ENCODE measurements at places on chromosomes 1 and 21.

DNA sequence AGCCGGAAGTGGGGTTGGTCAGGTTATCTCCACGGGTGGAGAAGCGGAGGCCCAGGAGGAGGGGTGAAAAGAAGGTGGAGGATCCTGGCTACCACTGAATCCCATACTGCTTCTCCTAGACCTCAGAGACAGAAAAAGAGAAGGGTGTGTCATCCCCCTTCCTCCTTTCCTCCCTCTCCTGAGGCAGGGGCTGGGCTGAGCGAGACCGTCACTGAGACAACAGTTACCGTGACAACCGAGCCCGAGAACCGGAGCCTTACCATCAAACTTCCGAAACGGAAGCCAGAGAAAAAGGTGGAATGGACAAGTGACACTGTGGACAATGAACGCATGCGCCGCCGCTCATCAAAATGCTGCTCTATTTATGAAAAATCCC lies 42.1 kb upstream of the NBPF3 start:
- no peak for DNase-seq

GRCh38 chr1:199124351-199124750 lies 485.5 kb downstream of the PTPRC start:
- DNase-seq = no peak

DNA sequence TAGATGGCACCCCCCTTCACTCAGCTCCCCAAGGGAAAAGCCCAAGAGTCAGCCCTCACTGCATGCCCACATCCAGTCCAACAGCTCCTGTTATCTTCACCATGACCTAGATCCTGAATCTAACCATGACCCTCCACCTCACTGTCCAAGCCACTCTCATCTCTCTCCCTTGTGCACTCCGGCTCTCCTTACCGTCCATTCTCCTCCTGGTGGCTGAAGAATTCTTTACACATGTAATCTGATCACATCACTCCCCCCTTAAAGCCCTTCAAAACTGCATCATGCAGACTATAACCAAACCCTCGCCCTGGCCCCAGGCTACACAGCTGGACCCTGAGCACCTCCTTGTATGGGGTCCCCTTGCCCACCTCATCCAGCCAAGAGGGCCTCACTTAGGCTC lies 14.0 kb upstream of the PAQR7 start:
- DNase-seq = no peak

GRCh38 chr21:42056468-42056867 lies 14.6 kb upstream of the UMODL1 start:
- no peak for DNase-seq

DNA sequence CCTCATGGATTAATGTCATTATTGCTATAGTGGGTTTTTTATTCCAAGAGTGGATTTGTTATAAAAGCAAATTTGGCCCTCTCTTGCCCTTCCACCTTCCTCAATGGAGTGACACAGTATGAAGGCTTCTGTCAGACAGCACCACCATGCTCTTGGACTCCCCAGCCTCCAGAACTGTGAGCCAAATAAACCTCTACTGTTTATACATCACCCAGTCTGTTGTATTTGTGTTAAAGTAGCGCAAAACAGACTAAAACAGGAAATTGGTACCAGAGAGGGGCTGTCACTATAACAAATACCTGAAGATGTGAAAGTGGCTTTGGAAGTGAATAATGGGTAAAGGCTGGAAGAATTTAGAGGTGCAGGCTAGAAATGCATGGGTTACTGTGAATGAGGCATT lies 38.0 kb upstream of the DMRTB1 start:
- no peak for DNase-seq

- DNase-seq = no peak
These were observed 57.2 kb downstream of the CACHD1 start for GRCh38 chr1:64527165-64527564.

GRCh38 chr1:56877973-56878372 lies 23.4 kb downstream of the C8A start:
- DNase-seq = no peak

GRCh38 chr1:66696771-66697170 lies 55.5 kb upstream of the DYNLT5 start:
- DNase-seq = no peak

DNA sequence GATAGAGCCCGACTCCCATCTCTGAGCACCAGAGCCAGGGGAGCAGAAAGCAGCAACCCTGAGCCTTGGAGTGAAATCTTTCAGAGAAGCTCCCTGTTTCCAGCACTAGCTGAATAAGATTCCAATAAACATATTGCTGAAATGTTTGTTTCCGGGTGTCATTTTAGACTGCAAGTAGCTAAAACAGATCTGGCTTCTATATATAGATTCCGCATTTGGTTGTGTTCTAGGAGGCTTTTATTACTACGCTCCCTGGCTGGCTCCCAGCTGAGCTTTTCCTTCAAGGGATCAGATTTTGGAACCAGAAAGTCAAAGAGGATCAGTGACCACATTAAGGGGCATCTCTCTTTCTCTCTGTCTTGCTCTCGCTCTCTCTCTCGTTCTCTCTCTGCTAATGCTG lies 88.2 kb downstream of the PAPPA2 start:
- DNase-seq = no peak

DNA sequence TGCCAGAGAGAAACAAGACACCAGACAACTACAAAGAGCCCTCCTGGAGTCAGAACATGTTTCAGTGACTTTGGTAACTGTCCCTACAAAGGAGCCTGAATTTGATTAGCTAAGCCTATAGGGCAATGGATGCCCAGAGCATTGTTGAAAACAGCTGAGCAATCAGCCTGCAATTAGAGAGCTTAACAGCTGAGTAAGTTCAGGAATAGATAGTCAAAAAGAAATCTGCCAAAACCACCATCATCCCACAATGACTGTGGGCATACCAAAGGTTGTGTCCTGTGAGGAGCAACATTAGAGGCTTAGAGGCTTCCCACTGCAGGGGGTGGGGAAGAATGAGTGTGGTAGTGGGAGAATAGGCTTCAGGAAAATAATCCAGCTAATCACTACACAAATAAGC lies 32.1 kb downstream of the SH3BP5L start:
- no peak for DNase-seq

DNA sequence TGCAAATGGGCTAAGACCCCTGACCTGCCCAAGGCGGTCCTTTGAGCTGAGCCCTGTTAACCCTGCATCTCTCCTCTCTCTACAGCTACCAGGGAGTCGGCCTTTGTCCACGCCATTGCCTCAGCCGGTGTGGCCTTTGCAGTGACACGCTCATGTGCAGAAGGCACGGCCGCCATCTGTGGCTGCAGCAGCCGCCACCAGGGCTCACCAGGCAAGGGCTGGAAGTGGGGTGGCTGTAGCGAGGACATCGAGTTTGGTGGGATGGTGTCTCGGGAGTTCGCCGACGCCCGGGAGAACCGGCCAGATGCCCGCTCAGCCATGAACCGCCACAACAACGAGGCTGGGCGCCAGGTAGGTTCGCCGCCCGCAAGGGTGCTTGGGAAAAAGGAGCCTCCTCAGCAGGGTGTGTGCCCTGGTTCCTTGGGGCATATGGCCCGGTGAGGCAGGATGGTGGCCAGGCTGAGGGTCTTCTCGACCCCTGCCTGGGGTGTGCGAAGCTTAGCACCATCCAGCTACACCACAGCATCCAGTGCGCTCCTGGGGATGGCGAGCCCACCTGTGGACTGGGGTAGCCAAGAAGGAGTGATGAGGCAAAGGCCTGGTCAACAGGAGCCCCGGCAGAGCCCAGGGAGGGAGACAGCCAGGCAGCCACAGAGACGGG lies 31.8 kb upstream of the ARF1 start:
- DNase-seq = no peak

DNA sequence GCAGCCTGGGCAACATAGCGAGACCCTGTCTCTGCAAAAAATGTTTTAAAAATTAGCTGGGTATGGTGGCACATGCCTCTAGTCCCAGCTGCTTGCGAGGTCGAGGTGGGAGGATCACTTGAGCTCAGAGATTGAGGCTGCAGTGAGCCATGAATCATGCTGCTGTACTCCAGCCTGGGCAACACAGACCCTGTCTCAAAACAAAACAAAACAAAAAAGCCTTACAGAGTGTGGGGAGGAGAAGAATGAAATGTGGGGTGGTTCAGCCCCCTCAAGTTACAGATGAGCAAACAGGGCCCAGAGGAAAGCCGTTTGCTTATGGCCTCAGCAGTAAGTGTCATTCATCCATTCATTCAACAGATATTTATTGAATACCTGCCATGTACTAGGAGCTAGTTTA lies 40.7 kb downstream of the RPS6KA1 start:
- DNase-seq = no peak

- no peak for DNase-seq
These were observed 339.4 kb upstream of the USP24 start for GRCh38 chr1:55554611-55555010.

- no peak for DNase-seq
These were observed 35.6 kb downstream of the IL23R start for GRCh38 chr1:67201891-67202290.

DNA sequence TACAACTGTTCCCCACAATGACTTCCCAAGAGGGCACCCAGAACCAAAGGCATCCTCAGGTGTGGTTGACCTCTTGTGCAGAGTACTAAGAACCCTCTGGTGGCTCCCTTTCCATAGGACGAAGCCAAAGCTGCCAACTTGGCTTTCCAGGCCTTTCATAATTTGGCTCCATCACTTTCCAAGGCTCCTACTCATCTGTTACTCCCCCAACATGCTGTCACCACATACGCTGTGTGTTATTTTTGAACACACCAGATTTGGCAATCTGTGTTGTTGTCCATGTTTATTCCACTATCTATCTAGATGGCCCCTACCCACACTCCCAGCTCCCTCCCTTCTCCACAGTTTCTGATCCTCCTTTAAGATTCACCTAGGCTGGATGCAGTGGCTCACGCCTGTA lies 10.2 kb upstream of the NKAIN1 start:
- no peak for DNase-seq

DNA sequence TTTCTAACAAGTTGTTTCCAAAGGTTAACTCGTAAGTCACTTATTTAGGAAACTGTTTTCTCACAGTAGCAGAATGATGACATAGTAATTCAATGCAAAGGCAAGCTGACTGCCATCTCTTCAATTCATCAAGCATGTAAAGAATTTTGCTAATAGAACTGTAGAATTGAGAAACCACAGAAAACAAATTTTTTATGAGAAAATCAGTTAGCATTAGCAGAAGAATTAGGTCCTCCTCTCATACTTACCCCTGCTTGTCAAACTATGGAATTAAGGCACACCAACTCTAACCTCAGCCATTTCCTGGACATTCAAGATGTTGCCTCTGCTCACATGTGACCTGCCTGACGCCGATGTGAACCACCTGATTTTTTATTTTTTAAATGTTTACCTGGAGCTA lies 115.2 kb downstream of the LRRC40 start:
- DNase-seq = no peak

GRCh38 chr1:236143104-236143948 lies 987 bp downstream of the GPR137B start:
- DNase-seq = no peak

GRCh38 chr1:187067160-187067559 lies 238.4 kb downstream of the PLA2G4A start:
- DNase-seq = no peak

DNA sequence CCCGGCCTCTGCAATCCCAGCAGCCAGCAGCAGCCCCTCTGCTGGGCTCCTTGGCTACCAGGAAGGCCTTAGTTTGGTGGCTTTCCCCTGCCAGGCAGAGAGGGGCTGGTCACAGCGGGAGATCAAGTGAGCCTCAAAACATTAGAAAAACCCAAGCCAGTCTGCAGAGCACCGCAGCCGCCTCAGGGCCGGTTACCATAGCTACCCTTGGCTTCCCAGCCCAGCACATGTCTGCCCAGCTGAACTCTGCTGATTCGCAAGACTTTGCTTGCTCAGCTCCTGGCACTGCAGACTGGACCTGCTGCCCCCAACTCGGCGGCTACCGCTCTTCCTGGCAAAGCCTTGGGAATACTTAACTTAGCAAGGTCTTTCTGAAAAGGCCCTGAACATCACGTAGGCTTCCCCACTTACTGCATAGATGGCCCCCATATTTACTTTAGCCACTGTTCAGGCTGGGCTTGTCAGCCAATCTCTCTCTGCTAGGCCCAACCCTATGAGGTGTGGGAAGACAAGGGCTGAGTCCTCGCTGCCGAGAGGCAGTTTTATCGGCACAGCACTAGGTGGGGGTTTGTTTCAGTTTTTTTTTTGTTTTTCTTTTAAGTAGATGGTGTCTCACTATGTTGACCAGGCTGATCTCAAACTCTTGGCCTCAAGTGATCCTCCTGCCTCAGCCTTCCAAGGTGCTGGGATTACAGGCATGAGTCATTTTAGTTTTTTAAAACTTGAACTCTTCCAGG lies 28.6 kb upstream of the PLEKHG5 start:
- no peak for DNase-seq

DNA sequence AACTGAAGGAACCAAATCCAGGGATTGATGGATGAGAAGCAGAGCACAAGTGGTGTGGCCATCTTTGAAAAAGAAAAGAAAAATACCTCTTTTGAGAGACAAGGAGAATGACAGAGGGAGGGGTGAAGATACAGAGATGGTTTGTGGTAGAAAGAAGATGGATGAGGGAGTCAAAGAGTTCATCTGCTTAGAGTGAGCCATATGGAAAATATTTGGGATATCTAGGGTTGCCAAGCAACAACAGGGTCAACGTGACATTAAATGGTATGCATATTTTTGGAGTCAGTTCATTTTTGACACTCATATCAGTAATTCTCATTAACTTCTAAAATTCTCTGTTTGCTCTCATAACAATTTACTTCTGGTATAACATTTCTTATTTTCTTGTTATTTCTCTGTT lies 50.7 kb downstream of the MACF1 start:
- no peak for DNase-seq

GRCh38 chr21:33909756-33910155 lies 5.8 kb downstream of the ATP5PO start:
- DNase-seq = no peak

DNA sequence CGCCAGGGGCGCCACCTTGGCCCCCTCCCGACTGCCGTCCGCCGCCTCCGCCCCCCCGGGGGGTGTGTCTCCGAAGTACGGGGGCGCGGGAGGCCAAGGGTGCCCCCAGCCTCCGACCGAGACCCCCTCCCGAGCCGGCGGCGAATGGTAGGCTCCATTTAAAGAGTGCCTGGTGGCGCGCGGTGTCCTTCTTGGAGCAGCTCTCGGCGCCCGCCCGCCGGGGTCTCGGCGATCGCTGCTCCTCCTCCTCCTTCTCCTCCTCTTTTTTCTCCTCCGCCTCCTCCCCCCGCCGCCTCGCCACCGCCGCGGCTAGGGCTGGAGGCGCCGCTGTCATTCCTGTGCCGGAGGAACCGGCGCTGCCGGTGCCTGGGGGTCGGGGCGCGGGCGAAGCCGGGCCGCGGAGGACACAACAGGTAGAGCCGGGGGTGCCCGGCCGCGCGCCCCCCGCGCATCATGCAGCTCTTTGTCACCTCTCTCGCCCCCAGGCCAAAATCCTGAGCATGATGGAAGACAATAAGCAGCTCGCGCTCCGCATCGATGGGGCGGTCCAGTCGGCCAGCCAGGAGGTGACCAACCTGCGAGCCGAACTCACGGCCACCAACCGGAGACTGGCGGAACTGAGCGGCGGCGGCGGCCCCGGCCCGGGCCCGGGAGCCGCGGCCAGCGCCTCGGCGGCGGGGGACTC lies at the start of gene KAZN:
Gene KAZN (plus strand): TSS at position 188 of the 685 bp plus-strand sequence.
- no peak for DNase-seq

GRCh38 chr1:34851431-34852105 lies 8.0 kb downstream of the SMIM12 start:
- DNase-seq = no peak

- DNase-seq = no peak
These were observed 279.6 kb downstream of the TM2D1 start for GRCh38 chr1:61445269-61445825.
